Naive thymus-derived CD4-positive, alpha-beta T cell (primary cell): ENCODE measurements at places on chromosomes 11 and 22. TPM values are rescaled to one million over a fixed set of nuclear protein-coding genes. Genes with fewer than 3 reads are reported as not detected.

DNA sequence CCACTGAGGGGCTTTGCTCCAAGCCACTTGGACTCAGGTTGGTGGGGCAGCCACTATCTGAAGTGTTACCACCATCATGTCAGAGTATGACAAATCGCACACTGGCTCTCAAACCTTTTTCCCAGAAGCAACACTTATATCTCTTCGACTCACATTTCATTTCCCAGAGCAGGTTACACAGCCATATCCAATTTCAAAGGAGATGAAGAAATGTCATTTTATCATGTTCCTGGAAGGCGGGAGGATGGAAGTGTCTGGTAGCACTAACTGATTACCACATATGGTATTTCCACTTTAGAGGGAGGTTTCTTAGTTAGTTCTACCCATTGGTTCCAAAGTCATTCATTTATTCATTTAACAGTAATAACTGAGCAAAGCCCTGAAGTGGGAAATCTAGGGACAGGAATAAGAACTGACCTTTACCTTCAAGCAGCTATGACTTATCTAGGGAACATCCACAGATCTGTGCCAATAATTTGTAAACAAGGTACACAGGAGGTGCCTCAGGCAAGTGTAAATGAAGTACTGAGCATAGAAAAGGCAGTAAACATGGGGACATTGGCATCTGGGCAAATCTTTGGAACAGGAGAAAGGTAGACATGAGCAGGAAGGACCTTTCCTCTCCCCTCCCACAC lies 54.9 kb upstream of the LRRC55 start:
- H3K27ac ChIP-seq, result no peak overlapping the region
- no peaks in the 10 kb centered on the region for H3K4me1 ChIP-seq
- no peak for DNase-seq
- no peak overlapping the region for H3K4me3 ChIP-seq
- no peaks in the 10 kb centered on the region for H3K27me3 ChIP-seq

DNA sequence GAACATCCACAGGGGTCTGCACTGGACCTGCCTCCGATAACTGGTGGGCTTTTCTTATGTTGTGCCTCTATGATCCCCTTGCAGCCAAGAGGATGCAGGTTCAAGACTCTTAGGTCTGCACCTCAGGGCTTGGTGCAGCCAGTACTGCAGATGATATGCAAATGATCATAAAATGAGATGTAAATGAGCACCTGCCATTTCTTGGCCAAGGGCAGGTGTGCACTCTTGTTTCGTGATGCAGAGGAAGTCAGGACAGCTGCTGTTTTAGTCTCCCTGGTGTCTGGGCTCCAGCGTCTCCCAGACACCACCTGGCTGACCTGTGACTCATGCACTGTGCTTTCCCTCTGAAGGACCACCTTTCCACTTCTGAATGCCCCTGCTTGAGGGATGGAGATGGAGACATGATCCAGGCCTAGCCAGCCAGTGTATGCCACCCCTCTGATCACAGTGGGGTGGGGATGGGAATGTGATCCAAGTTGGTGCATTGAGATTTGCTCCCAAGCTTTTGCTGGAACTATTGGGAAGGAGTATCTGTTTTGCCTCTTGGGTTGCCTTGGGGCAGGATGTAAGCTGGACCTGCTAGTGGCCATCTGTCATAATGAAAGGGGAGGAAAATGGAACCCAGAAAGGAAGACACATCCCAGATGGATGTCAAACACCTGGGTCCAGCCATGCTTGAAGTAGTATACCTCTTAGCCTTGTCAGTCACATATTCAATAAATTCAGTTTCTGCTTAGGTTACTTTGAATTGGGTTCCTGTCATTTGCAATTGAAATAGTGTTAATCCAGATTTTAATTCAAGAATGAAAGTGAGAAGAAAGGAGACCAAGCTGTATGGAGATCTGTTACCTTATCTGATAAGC lies 3.3 kb upstream of the KCNJ11 start:
- H3K4me3 ChIP-seq, result no peak overlapping the region
- H3K27ac ChIP-seq, result no peak overlapping the region
- H3K36me3 ChIP-seq, result no peaks in the 10 kb centered on the region
- H3K27me3 ChIP-seq, result no peaks in the 10 kb centered on the region
- no peak for DNase-seq

DNA sequence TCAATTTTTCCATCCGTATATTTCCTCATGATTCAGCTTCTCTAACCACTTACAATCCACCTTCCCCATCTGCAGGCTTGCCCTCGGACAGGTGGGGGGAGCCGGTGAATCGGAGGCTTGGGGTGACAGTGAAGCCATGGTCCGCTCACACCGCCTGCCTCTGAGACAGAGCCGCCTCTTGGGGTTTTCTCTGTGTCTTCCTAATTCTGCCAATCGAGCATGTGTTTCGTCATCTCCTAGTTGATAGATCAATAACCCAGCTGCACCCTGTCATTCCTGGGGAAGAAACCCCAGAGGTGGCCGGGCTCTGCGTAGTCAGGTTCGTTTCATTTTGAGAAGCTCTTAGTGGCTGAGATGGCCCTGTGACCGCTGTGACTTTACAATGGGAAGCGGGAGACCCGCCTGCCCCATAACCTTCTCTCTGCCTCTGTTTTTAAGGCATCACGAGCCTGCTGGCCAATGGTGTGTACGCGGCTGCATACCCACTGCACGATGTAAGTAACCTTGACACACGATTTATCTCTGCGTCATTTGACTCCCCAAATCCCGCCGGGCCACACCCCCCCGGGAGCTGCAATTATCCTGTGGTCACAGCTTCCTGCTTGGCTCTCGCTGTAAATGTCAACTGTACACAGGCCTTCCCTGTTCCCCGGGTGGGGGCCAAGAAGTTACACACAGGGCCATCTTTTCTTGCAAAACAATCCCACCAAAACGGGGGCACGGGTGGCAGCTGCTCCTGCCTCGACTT lies 33.3 kb downstream of the ANO1 start:
- no peaks in the 10 kb centered on the region for H3K4me1 ChIP-seq
- no peaks in the 10 kb centered on the region for H3K27me3 ChIP-seq
- H3K36me3 ChIP-seq, result no peaks in the 10 kb centered on the region
- no peak for DNase-seq
- no peak overlapping the region for H3K27ac ChIP-seq
- no peak overlapping the region for H3K4me3 ChIP-seq

GRCh38 chr22:28029956-28030355 lies 110.9 kb upstream of the PITPNB start:
- H3K4me3 ChIP-seq, result no peak overlapping the region
- H3K27me3 ChIP-seq, result no peaks in the 10 kb centered on the region
- H3K4me1 ChIP-seq, result no peaks in the 10 kb centered on the region
- no peak for DNase-seq
- no peaks in the 10 kb centered on the region for H3K36me3 ChIP-seq

- H3K4me1 ChIP-seq, result no peaks in the 10 kb centered on the region
- H3K27ac ChIP-seq, result no peak overlapping the region
- H3K36me3 ChIP-seq, result peaks cover 36% of the 10 kb centered on the region
Measured at GRCh38 chr11:72353861-72354260, 80.5 kb downstream of the CLPB start.

- H3K27ac ChIP-seq, result no peak overlapping the region
- no peak overlapping the region for H3K4me3 ChIP-seq
- no peaks in the 10 kb centered on the region for H3K36me3 ChIP-seq
- H3K4me1 ChIP-seq, result no peaks in the 10 kb centered on the region
- no peaks in the 10 kb centered on the region for H3K27me3 ChIP-seq
Measured at GRCh38 chr11:112624431-112624830, 336.8 kb upstream of the NCAM1 start.

DNA sequence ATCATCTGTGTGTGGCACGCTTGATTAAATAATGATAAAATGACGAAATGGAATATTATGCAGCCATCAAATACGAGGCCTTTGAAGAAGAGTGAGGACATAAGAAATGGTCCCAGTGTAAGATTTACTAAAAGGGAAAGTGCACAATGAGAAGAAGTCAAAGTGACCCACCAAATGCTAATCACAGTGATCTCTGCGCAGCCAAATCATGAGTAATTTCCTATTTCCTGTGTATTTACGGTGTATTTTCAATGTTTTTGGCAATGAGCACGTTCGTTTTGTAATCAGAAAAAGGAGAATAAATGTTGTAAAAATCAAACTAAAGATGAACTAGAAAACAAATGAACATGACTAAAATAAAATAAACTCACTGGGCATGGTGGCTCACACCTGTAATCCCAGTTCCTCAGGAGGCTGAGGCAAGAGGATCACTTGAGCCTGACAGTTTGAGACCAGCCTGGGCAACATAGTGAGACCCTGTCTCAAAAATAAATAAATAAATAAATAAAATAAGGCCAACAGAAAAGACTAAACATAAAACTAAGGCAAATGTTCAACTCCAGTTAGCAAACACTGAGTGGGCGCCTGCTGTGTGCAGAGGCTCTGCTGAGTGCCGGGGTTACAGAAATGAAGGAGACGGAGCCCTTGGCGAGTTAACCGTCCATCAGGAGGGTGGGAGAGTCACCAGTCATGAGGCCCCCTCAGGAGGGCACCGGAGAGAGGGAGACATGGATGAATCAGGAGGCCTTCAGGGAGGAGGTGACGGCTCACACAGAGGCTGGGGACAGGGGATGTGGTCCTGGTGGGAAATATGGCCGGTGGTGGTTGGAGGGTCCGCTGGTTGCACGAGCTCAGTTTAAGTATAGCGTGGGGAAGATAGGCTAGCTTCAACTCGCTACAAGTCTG lies 26.0 kb upstream of the CBX7 start:
- H3K27ac ChIP-seq, result no peak overlapping the region
- H3K4me1 ChIP-seq, result peaks cover 18% of the 10 kb centered on the region

DNA sequence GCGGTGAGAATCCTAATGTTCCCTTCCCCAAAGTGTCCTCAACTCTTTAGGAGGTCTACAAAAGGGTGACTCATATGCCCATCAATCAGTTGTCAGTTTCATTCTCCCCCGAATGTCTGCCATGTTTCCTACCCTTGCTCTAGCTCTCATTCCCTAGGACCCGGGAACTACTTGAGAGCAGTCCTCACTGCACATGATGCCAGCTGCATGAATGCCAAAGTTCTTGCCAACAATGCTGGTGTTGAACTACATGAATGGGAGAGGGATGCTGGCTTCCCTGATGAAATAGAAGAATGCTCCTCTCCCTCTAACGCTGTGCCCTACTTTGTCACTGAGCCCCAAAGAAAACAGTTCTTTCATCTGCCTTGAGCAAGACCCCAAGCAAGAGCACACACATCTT lies 12.5 kb upstream of the FSHB start:
- H3K4me3 ChIP-seq, result no peak overlapping the region
- no peak for DNase-seq
- H3K27ac ChIP-seq, result no peak overlapping the region

- no peak for DNase-seq
- no peaks in the 10 kb centered on the region for H3K36me3 ChIP-seq
- no peak overlapping the region for H3K27ac ChIP-seq
- peaks cover 27% of the 10 kb centered on the region for H3K4me1 ChIP-seq
Measured at GRCh38 chr11:10309163-10310093, 4.6 kb downstream of the ADM start.

DNA sequence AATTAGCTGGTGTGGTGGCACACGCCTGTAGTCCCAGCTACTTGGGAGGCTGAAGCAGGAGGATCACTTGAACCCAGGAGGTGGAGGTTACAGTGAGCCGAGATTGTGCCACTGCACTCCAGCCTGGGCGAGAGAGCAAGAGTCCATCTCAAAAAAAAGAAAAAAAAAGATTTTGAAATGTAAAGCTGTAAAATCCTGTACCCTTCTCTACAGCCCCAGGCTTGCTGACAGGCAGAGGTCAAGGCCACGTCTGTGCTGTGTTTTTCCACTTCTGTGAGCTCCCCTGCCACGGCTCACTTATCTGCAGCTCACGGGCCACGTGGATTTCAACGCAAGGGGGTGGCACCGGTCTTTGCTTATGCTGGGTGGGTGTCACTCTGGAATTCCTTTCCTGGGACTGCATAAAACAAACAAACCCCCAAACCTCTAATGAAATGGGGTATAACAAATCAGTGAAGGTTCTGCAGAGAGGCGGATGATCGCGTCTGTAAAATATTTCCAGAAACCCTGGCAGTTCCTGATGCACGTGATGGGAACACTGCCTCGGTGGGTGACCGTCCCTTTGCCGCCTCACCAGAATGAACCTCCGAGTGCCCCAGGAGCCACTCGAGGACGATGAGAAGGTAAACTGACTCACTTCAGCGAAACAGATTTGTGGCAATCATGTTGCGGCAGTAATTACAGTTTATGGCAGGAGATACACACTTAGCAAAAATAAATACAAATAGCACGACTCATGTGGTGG lies 44.0 kb upstream of the ATXN10 start:
- H3K27me3 ChIP-seq, result peaks cover 4% of the 10 kb centered on the region
- H3K4me1 ChIP-seq, result no peaks in the 10 kb centered on the region
- no peak overlapping the region for H3K27ac ChIP-seq
- H3K4me3 ChIP-seq, result no peak overlapping the region
- DNase-seq, result no peak
- H3K36me3 ChIP-seq, result no peaks in the 10 kb centered on the region

- DNase-seq, result no peak
- H3K36me3 ChIP-seq, result peaks cover 5% of the 10 kb centered on the region
- H3K4me3 ChIP-seq, result no peak overlapping the region
- H3K27me3 ChIP-seq, result no peaks in the 10 kb centered on the region
Measured at GRCh38 chr22:29049655-29050263, 11.9 kb downstream of the C22orf31 start.

DNA sequence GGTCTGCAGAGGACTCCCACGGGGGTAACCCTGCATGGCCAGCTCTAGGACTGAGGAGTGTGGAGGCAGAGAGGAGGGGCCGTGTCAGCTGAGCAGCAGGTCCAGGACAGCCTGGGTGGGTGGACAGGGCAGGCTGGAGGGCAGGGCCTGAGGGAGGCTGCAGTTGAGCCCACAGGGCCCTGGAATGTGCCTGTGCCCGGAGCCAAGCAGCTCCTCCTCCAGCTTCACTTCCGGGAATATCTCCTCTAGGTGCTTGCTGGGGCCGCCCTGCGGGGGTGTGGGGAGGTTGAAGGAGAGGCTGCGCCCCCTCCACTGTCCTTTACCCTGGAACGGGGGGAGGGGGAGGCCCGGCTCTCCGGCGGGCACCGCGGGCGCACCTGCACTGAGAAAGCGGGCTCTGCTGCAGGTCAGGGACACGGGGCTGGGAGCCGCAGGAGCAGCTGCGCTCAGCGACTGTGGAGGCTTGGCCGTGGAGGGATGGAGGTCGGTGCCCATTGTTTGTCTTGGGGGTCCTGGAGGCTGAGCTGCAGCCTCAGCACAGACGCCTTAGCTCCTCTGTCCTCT lies 1293.2 kb downstream of the BRD1 start:
- H3K36me3 ChIP-seq, result no peaks in the 10 kb centered on the region
- no peaks in the 10 kb centered on the region for H3K4me1 ChIP-seq
- no peak overlapping the region for H3K27ac ChIP-seq
- no peak for DNase-seq
- no peaks in the 10 kb centered on the region for H3K27me3 ChIP-seq
- H3K4me3 ChIP-seq, result no peak overlapping the region

GRCh38 chr11:58770627-58771457 lies 39.1 kb upstream of the GLYAT start:
- H3K27ac ChIP-seq, result no peak overlapping the region
- DNase-seq, result no peak
- no peaks in the 10 kb centered on the region for H3K4me1 ChIP-seq
- no peaks in the 10 kb centered on the region for H3K27me3 ChIP-seq

Gene UPB1
- total RNA-seq, result 2.1 TPM

Gene TUBA8
- 3.4 TPM for total RNA-seq

Gene DGAT2
- total RNA-seq, result 1.4 TPM

Gene SPI1
- total RNA-seq, result not detected in 2 replicates

Gene NXPE2
- not detected for total RNA-seq
